Stimulated activated CD4-positive, alpha-beta T cell treated with anti-CD3 and anti-CD28 coated beads, Interleukin-15, amount 100 ng/mL, for 1 hour (primary cell): ENCODE measurements at places on chromosomes 4 and X.

DNA sequence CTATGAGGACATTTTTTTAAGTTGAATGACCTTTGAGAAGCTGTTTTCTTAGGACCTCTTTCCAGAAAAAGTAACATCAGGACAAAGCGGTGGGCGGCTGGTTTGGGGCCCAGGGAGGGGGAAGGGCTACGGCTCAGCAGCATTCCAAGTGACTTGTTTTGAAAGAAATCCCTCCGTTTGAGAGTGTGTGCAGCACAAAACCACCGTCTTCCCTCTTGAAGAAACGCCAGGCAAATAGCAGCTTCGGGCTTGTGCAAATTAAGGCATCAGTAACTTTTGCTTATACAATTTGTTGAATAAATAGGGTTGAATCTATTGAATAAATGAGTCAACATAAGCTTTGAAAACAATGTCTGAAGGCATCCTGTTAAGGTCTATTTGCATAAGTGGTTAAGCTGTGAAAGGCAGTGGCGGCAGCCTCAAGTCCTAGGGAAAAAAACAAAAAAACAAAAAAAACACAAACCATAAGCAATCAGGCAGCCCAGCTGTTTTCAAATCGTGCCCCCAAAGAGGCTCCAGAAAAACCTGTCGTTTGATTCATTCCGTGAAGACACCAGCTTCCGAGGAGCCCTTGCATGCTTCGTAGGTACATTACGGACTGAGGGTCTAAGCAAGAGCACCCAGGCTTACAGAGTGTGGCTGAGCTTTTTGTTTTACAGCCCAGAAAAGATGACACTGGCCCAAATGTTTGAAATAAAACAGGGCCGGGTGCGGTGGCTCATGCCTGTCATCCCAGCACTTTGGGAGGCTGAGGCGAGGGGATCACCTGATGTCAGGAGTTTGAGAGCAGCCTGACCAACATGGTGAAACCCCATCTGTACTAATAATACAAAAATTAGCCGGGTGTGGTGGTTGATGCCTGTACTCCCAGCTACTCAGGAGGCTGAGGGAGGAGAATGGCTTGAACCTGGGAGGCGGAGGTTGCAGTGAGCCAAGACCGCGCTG is 103.7 kb downstream of the CRLF2 start:
- DNase-seq: no peak

GRCh38 chrX:153657161-153657560 is 10.2 kb downstream of the DUSP9 start:
- no peak for DNase-seq

DNA sequence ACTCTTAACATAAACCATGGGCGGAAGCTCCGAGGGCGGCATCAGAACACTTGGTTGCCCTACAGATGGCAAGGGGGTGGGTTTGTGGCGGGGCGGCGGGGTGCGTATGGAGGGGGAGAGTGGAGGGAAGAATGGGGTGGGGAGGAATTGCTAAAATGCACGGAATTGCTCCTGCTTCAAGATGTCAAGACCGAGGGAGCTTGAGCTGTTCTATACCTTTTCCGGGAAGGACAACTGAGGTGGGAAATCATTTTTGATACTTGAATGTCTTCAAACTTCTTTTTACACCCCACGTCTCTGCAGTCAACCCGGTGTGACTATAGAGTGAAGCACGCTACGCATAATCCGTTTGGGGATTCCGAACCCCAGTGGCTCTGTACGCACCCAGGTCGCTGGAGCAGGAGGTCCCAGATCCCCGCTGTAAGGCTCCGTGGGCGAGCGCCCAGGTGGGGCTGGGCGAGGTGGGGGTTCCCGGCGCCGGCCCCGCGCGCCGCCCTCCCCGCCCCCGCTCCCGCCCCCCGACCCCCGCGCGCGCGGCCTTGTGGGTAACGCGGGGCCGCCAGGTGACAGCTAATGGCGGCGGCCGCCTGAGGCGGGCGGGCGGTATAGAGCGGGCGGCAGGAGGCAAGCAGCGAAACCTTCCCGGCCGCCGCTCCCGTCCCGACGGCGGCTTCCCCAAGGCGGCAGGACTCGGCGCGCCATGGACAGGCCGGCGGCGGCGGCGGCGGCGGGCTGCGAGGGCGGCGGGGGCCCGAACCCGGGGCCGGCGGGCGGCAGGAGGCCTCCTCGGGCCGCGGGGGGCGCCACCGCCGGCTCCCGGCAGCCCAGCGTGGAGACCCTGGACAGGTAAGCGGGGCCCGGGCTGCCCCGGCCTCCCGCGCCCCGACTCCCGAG is at the start of gene MTMR1:
MTMR1 (plus strand) TSS at position 566 of the 894 bp plus-strand sequence; CDS start at position 701, 135 bp downstream.
- peak; percentile 50 for DNase-seq

- no peak for DNase-seq
Observed at GRCh38 chr4:132180020-132180427, 969.1 kb upstream of the PCDH10 start.

DNA sequence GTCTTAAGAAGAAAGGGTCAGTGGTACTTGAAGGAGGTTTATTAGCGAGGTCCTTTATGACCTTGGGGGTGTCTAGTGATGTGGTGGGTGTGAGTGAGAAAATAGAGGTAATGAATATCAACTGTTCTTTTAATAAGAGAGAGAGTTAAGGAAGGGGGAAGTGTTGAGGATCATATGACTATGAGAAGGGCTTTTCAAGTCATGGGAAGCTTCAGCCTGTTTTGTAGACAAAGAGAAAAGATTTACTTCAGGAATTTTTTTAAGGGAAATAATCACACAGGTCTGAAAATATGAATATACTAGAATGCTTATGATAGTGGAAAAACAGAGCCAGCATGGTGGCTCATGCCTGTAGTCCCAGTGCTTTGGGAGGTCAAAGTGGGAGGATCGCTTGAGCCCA is 41.3 kb upstream of the MTMR1 start:
- DNase-seq: no peak

- no peak for DNase-seq
Observed at GRCh38 chr4:73821325-73821724, 15.2 kb upstream of the CXCL6 start.

- DNase-seq: no peak
Observed at GRCh38 chrX:68834371-68835103, 5.7 kb downstream of the EFNB1 start.
